ENCODE measurements at places on chromosomes 13 and 19. TPM values are rescaled to one million over a fixed set of nuclear protein-coding genes. Genes with fewer than 3 reads are reported as not detected.

SCEL gene
- total RNA-seq: not detected

RFX1 gene
- total RNA-seq: 3.6 TPM

CALR3 gene
- not detected for total RNA-seq

INSR gene
- 108 TPM for total RNA-seq

Measured in breast epithelium (tissue), 4 donors.